ENCODE measurements at places on chromosomes 1 and 21.

DNA sequence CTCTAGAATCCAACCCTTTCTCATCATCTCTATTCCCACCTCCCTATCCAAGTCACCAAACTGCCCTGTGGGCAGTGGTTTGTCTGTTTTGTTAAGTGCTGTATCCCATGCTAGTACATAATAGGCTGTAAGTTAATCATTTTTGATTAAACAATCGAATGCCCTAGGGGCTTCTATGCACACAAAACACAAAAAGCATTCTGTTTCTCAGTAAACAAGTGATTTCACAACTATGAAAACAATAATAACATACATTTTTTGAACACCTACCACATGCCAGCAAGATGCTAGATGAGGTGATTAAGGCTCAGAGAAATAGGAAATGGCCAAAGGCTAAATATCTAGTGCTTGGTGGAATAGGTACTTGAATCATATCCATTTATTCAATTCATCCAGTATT lies 5.0 kb upstream of the GUCA2B start:
- H3K4me1 ChIP-seq, result peaks cover under 1% of the 10 kb centered on the region
- no peak for DNase-seq
- no peak overlapping the region for H3K4me3 ChIP-seq
- H3K27ac ChIP-seq, result no peak overlapping the region
- no peaks in the 10 kb centered on the region for H3K27me3 ChIP-seq

DNA sequence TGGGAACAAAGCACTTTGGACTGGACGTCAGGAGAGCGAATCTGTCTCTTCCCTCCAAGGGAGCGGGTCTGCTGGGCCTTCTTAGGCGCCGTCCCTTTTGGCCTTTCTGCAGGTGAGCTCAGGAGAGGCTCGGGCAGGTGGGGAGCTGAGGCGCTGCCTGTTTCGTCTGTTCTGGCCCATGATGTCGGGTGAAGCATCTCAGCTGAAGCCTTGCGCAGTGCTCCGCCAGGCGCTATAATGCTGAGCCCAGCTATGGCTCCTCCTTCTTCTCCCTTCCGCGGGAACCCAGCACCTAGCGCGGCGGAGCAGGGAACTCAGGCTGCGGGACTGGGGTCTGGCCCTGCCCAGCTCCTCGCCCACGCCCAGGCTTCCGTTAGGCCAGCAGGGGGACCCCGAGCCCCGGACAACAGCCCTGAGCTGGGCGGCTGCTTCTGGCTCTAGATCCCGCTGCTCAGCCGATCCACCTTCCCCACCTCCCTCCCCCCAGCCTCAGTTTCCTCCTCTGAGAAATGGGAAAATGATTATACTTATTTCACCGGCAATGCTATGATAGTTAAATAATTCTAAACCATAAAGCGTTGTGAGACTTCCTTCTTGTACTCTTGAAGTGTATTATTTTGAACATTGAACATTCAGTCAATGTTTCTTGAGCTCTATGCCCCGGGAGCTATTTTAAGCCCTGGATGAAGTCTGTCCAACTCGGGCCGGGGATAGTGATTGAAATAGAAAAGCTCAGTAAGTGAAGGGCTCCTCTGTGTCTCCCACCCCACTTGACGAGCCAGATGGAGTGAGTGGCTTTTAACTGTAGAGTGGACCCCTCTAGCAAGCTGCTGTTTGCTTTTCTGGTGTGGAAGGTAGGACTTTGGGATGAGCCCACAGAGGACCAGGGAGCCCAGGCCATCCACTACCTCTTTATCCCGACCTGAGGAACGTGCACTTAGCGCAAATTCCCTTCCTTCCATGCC lies 9.6 kb upstream of the ADORA1 start:
- H3K27ac ChIP-seq, result no peak overlapping the region
- no peak overlapping the region for H3K4me3 ChIP-seq
- no peaks in the 10 kb centered on the region for H3K36me3 ChIP-seq
- H3K4me1 ChIP-seq, result peaks cover 8% of the 10 kb centered on the region
- DNase-seq, result peak; percentile 59

DNA sequence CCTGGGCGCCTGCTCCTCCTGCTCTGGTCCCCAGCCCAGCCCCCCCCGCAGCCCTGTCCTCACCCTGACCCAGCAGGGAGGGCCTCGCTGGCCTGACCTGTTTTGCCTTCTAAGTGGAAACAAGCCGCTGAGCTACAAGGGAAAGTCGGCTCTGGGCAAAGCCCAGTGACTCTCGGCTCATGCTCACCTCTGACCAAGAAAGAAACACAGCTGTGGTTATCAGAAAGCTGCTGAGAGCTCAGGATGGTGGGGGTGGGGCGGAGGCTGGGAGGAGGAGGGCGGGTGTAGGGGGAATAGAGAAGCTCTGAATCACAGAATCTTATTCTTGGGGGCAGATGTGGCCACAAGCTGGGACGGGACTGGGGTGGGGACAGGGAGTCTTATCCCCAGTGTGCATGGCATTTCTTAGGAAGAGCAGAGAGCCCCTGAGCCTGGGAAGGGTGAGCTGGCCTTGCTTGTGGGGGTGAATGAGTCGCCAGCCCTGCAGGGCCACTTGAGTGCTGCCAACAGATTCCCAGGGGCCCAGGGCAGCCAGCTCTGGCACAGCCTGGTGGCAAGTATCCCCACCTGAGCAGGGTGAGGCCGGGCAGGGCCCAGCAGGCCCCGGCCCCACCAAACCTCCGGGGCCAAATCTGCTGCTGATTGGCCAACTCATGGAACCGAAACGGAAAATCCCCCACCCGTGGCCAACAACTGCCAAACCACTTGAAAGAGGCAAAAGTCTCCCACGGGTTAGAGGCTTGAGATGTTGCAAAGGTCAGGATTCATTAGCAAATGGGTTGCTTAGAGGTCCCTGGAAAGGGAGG lies 120.6 kb downstream of the SPSB1 start:
- no peaks in the 10 kb centered on the region for H3K27me3 ChIP-seq
- no peak overlapping the region for H3K27ac ChIP-seq
- no peak overlapping the region for H3K4me3 ChIP-seq
- DNase-seq, result no peak

DNA sequence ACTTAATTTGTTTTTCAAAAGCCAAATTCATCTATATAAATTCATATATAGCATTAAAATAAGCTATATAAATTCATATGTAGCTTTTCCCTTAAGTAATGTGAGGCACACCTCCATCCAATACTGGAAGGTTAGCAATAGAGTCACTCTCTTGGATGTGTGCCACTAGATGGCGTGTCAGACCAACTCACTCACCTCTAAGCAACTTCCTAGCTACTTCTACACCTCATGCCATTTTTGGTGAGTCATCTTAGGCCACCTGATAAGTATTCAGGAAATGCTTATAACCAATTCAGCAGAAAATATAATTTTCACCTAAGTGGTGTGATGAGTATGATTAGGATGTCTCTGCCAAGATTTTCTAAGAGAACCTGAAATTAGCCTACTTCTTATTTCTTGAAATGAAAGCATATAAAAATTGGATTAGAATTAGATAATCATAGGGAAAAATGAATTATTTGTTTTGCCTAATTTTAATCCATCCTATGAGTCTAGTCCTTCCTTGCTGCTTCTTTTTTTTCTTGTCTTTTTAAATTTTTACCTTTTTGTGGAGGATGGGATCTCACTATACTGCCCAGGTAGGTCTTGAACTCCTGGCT lies 34.4 kb upstream of the TADA1 start:
- peak; percentile 95 for DNase-seq
- H3K4me3 ChIP-seq, result no peak overlapping the region
- no peaks in the 10 kb centered on the region for H3K27me3 ChIP-seq
- H3K4me1 ChIP-seq, result no peaks in the 10 kb centered on the region

GRCh38 chr1:91703095-91703494 lies 182.9 kb downstream of the TGFBR3 start:
- H3K36me3 ChIP-seq, result no peaks in the 10 kb centered on the region
- peaks cover 1% of the 10 kb centered on the region for H3K4me1 ChIP-seq
- H3K27me3 ChIP-seq, result no peaks in the 10 kb centered on the region
- H3K4me3 ChIP-seq, result no peak overlapping the region

GRCh38 chr1:160217481-160218051 lies 12.4 kb downstream of the PEA15 start:
- no peaks in the 10 kb centered on the region for H3K27me3 ChIP-seq
- peaks cover 99% of the 10 kb centered on the region for H3K36me3 ChIP-seq
- DNase-seq, result no peak
- no peaks in the 10 kb centered on the region for H3K4me1 ChIP-seq
- H3K27ac ChIP-seq, result no peak overlapping the region

GRCh38 chr1:201307231-201307630 lies 23.9 kb downstream of the PKP1 start:
- peaks cover 20% of the 10 kb centered on the region for H3K27me3 ChIP-seq
- DNase-seq, result no peak
- no peak overlapping the region for H3K4me3 ChIP-seq
- no peaks in the 10 kb centered on the region for H3K4me1 ChIP-seq

DNA sequence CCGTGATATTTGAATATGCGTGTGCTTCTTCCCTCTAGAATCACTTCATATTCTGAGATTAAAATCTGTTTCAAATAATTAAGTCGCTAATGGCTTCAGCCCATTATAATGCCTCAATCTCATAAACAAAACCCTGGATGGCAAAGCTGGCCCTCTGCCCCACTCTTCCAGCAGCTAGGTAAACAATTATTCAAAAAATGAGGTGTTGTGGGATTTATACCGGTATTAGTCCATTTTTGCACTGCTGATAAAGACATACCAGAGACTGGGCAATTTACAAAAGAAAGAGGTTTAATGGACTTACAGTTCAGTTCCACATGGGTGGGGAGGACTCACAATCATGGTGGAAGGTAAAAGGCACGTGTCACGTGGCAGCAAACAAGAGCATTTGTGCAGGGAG lies 510.4 kb upstream of the ADGRL2 start:
- no peaks in the 10 kb centered on the region for H3K4me1 ChIP-seq
- H3K27ac ChIP-seq, result no peak overlapping the region
- no peak for DNase-seq
- no peaks in the 10 kb centered on the region for H3K36me3 ChIP-seq
- H3K4me3 ChIP-seq, result no peak overlapping the region

DNA sequence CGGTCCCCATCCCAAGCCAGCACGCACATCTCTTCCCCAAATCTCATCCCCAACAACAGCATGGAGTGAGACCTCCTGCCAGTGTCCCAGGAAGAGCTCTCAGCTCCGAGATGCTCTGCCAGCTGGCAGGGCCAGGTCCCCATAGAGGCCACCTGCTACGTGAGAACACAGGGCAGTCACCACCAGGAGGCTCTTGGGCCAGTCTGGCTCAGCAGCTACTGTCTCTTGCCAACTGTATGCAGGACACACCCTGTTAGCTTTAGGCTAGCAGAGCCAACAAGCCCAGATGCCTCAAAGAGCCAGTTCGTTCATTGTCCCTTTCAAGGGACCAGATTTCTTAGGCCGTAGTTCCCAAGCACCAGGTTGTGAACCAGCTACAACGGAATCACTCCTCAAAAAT lies 36.9 kb downstream of the FBXO2 start:
- H3K27ac ChIP-seq, result no peak overlapping the region
- no peak overlapping the region for H3K4me3 ChIP-seq
- no peaks in the 10 kb centered on the region for H3K36me3 ChIP-seq
- H3K27me3 ChIP-seq, result peaks cover 11% of the 10 kb centered on the region
- H3K4me1 ChIP-seq, result no peaks in the 10 kb centered on the region

- H3K36me3 ChIP-seq, result no peaks in the 10 kb centered on the region
- no peak overlapping the region for H3K4me3 ChIP-seq
- no peak for DNase-seq
- H3K27me3 ChIP-seq, result no peaks in the 10 kb centered on the region
Observed at GRCh38 chr1:192261476-192261875, 55.3 kb upstream of the RGS21 start.

GRCh38 chr1:58441699-58442098 lies 104.8 kb downstream of the OMA1 start:
- no peaks in the 10 kb centered on the region for H3K27me3 ChIP-seq
- H3K4me3 ChIP-seq, result no peak overlapping the region
- no peak overlapping the region for H3K27ac ChIP-seq

- H3K4me3 ChIP-seq, result no peak overlapping the region
- H3K36me3 ChIP-seq, result no peaks in the 10 kb centered on the region
- no peak overlapping the region for H3K27ac ChIP-seq
- no peak for DNase-seq
Observed at GRCh38 chr1:21494196-21494595, 15.0 kb upstream of the ALPL start.

DNA sequence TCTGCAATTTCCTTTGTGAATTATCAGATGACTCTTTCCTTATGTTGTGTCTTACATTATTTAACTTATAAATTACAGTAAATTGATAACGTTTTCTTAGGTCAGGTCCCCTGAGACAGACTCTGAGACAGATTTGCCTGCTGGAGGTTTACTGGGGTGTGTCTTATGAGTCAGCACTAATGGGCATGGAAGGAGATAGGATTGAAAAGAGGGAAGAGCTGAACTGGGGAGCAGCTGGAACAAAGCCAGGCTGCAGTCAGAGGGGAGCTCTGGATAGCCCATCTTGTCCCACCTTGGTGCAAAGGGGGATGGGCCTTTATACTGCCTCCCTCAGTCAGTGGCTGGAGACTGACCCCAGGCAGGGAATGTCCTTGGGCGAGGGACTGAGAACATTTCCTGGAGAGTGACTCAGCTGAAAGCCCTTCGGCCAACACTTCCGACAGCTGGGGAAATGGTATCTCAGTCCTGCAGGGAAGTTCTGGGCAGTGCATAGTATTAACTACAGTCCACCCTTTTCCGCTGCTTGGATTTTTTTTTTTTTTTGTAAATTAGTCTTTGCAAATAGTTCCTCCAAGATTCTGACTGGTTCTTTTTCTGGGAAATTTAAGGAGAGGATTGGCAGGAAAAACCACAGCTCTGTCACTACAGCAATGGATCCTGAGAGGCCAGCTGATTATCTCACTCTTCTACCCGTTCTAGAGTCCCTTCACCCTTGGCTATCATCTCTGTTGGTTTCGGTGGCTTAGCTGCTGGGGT lies 39.1 kb upstream of the CDC42BPA start:
- no peak overlapping the region for H3K27ac ChIP-seq
- no peaks in the 10 kb centered on the region for H3K4me1 ChIP-seq
- no peak for DNase-seq
- peaks cover 3% of the 10 kb centered on the region for H3K27me3 ChIP-seq
- no peak overlapping the region for H3K4me3 ChIP-seq

DNA sequence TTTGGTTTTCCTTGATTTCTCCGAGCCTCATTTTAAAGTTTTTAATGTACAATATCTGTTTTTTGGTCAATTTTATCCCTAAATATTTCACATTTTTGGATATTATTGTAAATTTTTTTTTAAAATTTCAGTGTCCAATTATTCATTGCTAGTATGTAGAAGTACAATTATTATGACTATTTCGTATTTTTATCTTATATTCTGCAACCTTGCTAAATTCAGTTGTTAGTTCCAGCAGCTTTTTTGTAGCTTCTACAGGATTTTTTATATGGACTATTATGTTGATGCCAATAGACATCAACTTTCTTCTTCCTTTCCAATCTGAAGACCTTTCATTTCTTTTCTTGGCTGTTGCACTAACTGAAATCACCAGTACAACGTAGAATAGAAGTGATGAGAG lies 4.1 kb upstream of the PLA2G2F start:
- no peaks in the 10 kb centered on the region for H3K36me3 ChIP-seq
- H3K27ac ChIP-seq, result no peak overlapping the region
- H3K4me1 ChIP-seq, result no peaks in the 10 kb centered on the region
- DNase-seq, result no peak

- H3K4me3 ChIP-seq, result peak overlapping the region; percentile 76
- H3K4me1 ChIP-seq, result no peaks in the 10 kb centered on the region
- H3K27ac ChIP-seq, result no peak overlapping the region
- DNase-seq, result peak; percentile 62
- H3K27me3 ChIP-seq, result peaks cover 59% of the 10 kb centered on the region
Observed at GRCh38 chr1:94247138-94248094, 10.0 kb upstream of the ARHGAP29 start.
